ENCODE measurements at places on chromosomes 3 and 15. TPM values are rescaled to one million over a fixed set of nuclear protein-coding genes. Genes with fewer than 3 reads are reported as not detected.

DNA sequence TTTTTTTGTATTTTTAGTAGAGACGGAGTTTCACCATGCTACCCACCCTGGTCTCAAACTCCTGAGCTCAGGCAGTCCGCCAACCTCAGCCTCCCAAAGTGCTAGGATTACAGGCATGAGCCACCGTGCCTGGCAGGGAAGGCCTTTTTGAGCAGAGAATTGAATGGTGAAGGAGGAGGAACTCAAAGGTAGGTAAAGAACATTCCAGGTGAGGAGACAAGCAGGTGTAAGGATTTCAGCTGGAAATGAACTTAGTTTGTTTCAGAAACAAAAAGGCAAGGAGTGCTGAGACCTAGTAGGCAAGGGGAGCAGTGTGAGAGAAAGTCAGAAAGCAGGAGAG, 2.5 kb downstream of the TICRR start:
- peaks cover 46% of the 10 kb centered on the region for H3K36me3 ChIP-seq
- peaks cover 23% of the 10 kb centered on the region for H3K4me1 ChIP-seq
- no peaks in the 10 kb centered on the region for H3K27me3 ChIP-seq
- no peak overlapping the region for H3K4me3 ChIP-seq
- DNase-seq: no peak

Gene TRPM1
- total RNA-seq: not detected

- no peak overlapping the region for H3K4me3 ChIP-seq
- no peaks in the 10 kb centered on the region for H3K36me3 ChIP-seq
- peaks cover 12% of the 10 kb centered on the region for H3K27me3 ChIP-seq
- H3K4me1 ChIP-seq: no peaks in the 10 kb centered on the region
Observed at GRCh38 chr3:124041553-124041952, 49.6 kb upstream of the ROPN1 start.

DNA sequence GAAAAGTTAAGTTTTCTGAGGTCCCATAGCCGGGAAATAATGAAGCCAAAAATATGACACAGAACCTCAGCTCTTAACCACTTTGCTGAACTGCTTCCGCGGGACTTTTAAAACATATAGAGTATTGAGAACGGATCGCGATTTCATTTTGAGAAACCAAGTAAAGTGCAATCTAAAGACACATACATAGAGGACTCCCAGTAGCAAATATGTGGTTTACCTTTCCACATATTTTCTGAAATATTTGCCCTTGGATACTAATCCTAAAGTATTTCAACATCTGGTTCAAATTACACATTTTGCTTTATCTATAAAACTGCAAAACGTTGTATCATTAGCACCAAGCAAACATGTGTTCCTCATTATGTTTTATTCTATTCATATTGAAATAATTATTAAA, 776.5 kb downstream of the ROBO2 start:
- H3K4me1 ChIP-seq: no peaks in the 10 kb centered on the region
- H3K27ac ChIP-seq: no peak overlapping the region
- H3K36me3 ChIP-seq: no peaks in the 10 kb centered on the region
- H3K27me3 ChIP-seq: no peaks in the 10 kb centered on the region
- H3K4me3 ChIP-seq: no peak overlapping the region

DNA sequence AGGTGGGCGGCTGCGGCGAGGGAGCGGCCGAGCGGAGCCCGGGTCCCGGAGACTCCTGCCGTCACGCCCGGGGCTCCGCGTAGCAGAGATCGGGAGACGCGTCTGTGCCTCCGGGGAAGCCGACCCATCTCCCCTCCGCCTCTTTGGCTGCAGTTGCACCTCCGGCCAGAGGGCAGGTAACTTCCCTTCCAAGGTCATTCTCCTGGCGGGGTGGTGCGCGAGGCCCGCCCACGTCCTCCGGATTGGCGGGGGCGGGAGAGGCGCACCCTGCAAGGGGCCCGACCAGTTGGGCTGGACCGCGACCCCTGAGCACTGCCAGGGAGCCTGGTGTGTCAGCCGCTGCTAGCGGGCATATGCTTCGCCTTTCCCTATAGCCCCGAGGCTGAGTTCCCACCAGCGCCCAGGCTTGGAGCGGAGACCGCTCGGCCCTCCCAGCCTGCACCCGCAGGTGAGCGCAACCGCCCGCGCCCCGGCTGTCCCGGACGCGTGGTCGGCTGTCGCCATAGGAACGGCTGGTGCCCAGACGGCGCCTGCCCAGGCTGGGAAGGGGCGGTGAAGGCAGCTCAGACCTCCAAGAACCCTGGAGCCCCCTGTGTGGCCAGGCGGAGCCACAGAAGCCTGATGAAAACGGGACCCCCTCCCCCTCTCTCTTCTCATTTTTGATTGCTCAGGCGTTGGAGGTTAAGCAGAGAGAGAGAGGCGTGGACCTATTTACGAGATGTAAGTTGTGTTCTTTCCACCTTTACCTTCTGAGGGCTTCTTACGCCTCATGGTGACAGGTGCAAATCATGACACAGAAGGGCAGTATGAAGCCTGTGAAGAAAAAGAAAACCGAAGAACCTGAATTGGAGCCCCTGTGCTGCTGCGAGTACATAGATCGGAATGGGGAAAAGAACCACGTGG, 453 bp downstream of the ZDHHC23 start:
- peaks cover 14% of the 10 kb centered on the region for H3K27me3 ChIP-seq
- peaks cover 13% of the 10 kb centered on the region for H3K4me1 ChIP-seq
- H3K27ac ChIP-seq: no peak overlapping the region
- DNase-seq: peak; percentile 45

DNA sequence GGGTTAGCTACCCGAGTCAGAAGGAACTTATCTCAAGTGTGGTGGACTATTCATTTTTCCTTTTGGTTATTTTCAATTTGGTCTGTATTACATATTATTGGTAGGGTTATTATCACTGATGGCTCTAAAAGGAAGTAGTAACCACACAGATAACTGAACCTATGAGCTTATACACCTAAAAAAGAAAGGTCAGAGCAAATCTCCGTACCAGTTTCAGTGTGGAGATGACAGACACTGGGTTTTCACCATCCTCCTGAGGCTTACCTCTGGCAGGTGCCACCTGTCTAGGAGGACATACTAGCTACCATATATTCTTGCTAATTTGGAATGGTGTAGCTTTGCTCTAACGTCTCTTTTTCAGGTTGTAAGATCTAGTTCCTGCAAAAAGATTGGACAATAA, 10.2 kb downstream of the GAP43 start:
- H3K27me3 ChIP-seq: peaks cover 15% of the 10 kb centered on the region
- no peaks in the 10 kb centered on the region for H3K36me3 ChIP-seq
- H3K4me3 ChIP-seq: no peak overlapping the region
- H3K27ac ChIP-seq: no peak overlapping the region
- no peak for DNase-seq

Gene IQCH
- total RNA-seq: 2.8 TPM

DNA sequence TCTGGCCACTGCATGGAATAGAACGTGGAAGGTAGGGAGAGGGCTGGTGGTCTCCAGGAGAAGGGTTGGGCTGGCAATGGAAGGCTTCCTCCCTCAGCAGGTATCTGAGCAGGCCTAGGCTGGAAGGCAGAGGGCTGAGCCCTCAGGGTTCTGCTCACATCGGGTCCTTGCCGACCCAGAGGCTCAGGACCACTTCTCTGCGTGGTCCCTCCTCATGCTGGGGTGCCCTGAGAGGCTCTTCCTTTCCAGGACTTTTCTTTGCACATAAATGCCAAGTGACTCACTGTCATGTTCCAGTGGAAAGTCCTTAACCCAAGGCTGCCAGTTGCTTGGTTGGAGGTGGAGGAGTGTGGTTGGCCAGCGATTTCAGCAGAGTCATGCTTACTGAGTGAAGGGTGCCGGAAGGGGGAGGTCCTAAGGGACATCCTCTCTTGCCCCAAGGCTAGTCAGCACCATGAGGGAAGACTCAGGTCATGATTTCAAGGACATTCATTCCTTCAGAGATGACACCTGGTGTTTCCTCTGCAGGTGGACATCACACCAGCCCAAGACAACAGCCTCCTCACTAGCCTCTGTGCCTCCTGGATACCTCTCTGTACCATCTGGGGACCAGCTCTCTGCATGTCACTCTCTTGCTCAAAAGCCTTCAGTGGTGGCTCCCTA, 8.2 kb downstream of the SLC6A6 start:
- H3K36me3 ChIP-seq: peaks cover 12% of the 10 kb centered on the region
- H3K4me1 ChIP-seq: peaks cover 42% of the 10 kb centered on the region
- no peaks in the 10 kb centered on the region for H3K27me3 ChIP-seq

- no peaks in the 10 kb centered on the region for H3K4me1 ChIP-seq
- no peak for DNase-seq
- H3K27me3 ChIP-seq: no peaks in the 10 kb centered on the region
- H3K4me3 ChIP-seq: no peak overlapping the region
- H3K27ac ChIP-seq: no peak overlapping the region
Observed at GRCh38 chr3:145578471-145578870, 582.5 kb downstream of the PLOD2 start.

Gene MORF4L1
- total RNA-seq: 262 TPM

DNA sequence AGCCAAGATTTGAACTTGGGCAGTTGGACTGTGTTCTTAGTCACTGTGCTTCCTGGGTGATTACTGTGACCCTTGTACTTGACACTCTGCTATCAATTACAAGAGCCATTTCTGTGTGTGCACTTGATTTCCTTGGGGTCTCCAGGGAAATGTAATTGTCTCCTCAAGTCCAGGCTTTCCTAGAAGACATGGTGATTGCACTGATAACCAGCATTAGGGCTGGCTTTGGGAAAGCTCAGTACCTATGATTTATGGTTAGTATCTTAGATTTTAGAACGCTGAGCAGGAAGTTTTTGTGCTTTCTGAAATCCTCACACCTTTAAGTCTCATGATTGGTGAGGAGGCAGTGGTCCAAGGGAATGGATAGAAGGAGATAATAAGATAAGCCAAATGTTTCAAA, 1.6 kb upstream of the CLDN11 start:
- no peaks in the 10 kb centered on the region for H3K36me3 ChIP-seq
- no peak overlapping the region for H3K4me3 ChIP-seq
- no peak overlapping the region for H3K27ac ChIP-seq
- DNase-seq: no peak

Gene GALK2
- total RNA-seq: 31.1 TPM

- H3K4me3 ChIP-seq: no peak overlapping the region
- no peak overlapping the region for H3K27ac ChIP-seq
- no peaks in the 10 kb centered on the region for H3K27me3 ChIP-seq
- H3K36me3 ChIP-seq: peaks cover 3% of the 10 kb centered on the region
- no peaks in the 10 kb centered on the region for H3K4me1 ChIP-seq
Observed at GRCh38 chr3:11661052-11661656, 17.4 kb upstream of the VGLL4 start.

Gene CCDC13
- 0.76 TPM for total RNA-seq

DNA sequence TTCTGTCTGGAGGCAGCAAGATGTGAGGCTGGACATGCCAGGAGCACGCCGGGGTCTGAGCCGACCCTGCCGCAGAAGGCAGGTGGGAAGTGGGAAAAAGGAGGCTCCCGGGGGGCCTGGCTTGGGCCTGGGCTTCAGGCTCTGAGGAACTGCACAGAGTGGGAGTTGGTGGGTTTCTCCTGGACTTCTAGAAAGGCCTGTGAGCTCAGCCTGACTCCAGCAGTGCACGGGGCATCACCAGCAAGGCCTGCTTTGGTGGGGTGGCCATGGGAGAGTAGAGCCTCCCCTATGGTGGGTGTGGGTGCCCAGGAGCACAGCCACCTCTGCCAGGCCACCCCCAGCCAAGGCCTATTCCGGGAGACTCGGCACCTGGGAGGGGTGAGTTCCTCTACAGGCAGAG, 18.1 kb upstream of the SLC41A3 start:
- no peaks in the 10 kb centered on the region for H3K27me3 ChIP-seq
- no peak overlapping the region for H3K4me3 ChIP-seq
- DNase-seq: no peak
- no peaks in the 10 kb centered on the region for H3K36me3 ChIP-seq

DNA sequence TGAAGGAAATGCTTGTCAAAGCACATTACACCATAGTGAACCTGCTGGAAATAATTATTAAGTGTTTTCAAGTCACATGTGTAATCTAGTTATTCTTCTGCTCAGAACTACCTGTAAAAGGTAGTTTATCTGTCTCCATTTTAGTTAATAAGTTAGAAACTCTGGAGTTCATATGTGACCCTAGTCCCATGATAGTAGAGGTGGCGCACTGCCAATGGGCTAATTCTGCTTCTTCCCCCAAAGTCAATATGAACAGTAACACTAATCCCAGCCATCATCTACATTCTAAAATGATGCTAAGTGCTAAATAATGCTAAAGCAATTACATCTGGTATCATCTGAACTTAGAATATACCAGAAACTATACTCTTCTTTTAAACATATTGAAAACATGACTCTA, 361.0 kb upstream of the NECTIN3 start:
- H3K36me3 ChIP-seq: no peaks in the 10 kb centered on the region
- peaks cover 1% of the 10 kb centered on the region for H3K27me3 ChIP-seq
- H3K27ac ChIP-seq: no peak overlapping the region
- H3K4me3 ChIP-seq: no peak overlapping the region

GRCh38 chr3:16298891-16299290, 33.9 kb downstream of the OXNAD1 start:
- no peak for DNase-seq
- peaks cover 41% of the 10 kb centered on the region for H3K36me3 ChIP-seq
- H3K27ac ChIP-seq: peak overlapping the region; percentile 24
- peaks cover 91% of the 10 kb centered on the region for H3K4me1 ChIP-seq

Gene C3orf80
- not detected for total RNA-seq

- peak; percentile 58 for DNase-seq
- peaks cover 85% of the 10 kb centered on the region for H3K4me1 ChIP-seq
- peaks cover 75% of the 10 kb centered on the region for H3K36me3 ChIP-seq
- peak overlapping the region; percentile 77 for H3K27ac ChIP-seq
Observed at GRCh38 chr15:38547255-38547997, 17.2 kb downstream of the RASGRP1 start.

Gene HDDC3
- 45.0 TPM for total RNA-seq

- no peak within 1 kb of the TSS for H3K4me3 ChIP-seq
- peaks cover 6% of the 10 kb centered on the region for H3K27me3 ChIP-seq
- peaks cover 3% of the 10 kb centered on the region for H3K4me1 ChIP-seq
- no peak within 1 kb of the TSS for H3K27ac ChIP-seq
Observed at GRCh38 chr15:43220991-43221403, at the start of gene EPB42. EPB42 (minus strand) TSS chr15:43221018; CDS start chr15:43220825, 193 bp downstream.

DNA sequence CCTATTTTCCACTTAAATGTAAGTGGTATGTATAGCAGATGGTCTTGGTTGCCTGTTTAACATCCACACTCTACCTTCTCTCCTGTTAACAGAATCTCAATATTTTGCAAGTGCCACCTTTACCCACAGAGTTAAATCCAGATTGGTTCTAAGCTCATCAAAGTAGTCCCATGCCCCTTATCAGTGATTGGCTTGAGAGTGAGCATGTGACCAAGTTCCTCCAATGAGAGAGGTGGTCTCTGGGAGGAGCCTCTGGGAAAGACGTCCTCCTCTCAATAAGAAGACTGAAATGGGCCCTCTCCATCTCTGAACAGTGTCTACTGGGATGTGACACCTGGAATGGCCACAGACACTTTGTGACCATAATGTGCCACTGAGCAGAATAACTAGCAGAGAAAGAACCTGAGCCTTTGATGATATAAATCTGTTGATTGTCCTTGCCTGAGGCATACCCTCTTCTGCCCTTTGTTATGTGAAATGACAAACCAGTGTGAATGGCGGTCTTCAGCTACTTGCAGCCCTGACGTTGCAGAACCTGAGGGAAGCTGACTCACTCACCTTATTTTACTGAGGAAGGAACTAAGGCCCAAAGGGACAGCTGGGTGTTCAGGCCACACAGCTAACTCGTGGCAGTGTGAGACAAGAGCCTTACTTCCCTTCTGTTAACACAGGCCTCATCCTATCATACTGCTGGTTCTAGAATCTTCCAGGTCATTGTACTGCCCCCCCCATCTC, 42.4 kb upstream of the LARS2 start:
- no peak for DNase-seq
- H3K27me3 ChIP-seq: peaks cover 2% of the 10 kb centered on the region
- no peaks in the 10 kb centered on the region for H3K36me3 ChIP-seq
- H3K4me3 ChIP-seq: no peak overlapping the region

Gene CASR
- 0.14 TPM for total RNA-seq

Gene DGKG
- 0.12 TPM for total RNA-seq

- peak overlapping the region; percentile 93 for H3K4me3 ChIP-seq
- no peak overlapping the region for H3K27ac ChIP-seq
- peaks cover 3% of the 10 kb centered on the region for H3K27me3 ChIP-seq
- DNase-seq: no peak
- peaks cover 17% of the 10 kb centered on the region for H3K4me1 ChIP-seq
Observed at GRCh38 chr3:45387636-45388348, 584 bp upstream of the LARS2 start.

Gene SLC27A2
- total RNA-seq: 24.3 TPM

Measured in activated CD4-positive, alpha-beta memory T cell treated with anti-CD3 and anti-CD28 coated beads for 36 hours (primary cell).